ENCODE measurements at places on chromosomes 11 and 22.

GRCh38 chr11:11532574-11532973 lies 89.2 kb downstream of the GALNT18 start:
- no peak for DNase-seq

DNA sequence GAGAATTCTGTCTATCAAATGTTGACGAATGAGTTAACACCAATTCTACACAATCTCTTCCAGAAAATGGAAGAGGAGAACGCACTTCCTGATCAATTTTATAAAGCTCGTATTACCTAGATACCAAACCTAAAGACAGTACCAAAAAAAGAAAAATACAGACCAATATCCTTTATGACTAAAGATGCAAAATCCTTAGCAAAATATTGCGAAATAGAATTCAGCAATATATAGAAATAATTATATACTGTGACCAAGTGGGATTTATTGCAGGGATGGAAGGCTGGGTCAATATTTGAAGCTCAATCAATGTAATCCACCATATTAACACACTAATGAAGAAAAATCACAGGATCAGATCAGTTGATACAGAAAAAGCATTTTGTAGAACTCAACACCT lies 25.6 kb downstream of the SMARCB1 start:
- no peak for DNase-seq

DNA sequence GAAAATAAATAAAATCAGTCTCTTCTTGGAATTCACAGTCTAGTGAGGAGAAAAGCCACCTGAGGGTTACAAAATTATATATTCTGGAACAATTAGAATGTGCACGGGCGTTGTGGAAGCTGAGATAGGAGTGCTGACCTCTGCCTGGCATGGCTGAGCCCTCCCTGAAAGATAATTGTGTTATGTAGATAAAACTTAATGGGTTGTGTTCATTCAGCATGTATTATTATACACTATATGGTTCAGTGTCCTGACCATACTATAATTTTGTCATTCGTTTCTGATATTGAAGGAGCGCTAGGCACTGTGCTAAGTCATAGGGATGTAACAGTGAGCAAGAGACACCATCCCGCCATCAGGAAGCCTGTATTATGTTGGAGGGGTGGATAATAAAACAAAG lies 3.7 kb downstream of the ACAT1 start:
- DNase-seq = no peak

- DNase-seq = no peak
Observed at GRCh38 chr11:128962896-128963295, 20.2 kb upstream of the TP53AIP1 start.

- no peak for DNase-seq
Observed at GRCh38 chr11:125624756-125625213, at the start of gene CHEK1. TSS of gene CHEK1 (plus strand) at chr11:125625163. CDS start at chr11:125626769, 1,606 bp downstream.

DNA sequence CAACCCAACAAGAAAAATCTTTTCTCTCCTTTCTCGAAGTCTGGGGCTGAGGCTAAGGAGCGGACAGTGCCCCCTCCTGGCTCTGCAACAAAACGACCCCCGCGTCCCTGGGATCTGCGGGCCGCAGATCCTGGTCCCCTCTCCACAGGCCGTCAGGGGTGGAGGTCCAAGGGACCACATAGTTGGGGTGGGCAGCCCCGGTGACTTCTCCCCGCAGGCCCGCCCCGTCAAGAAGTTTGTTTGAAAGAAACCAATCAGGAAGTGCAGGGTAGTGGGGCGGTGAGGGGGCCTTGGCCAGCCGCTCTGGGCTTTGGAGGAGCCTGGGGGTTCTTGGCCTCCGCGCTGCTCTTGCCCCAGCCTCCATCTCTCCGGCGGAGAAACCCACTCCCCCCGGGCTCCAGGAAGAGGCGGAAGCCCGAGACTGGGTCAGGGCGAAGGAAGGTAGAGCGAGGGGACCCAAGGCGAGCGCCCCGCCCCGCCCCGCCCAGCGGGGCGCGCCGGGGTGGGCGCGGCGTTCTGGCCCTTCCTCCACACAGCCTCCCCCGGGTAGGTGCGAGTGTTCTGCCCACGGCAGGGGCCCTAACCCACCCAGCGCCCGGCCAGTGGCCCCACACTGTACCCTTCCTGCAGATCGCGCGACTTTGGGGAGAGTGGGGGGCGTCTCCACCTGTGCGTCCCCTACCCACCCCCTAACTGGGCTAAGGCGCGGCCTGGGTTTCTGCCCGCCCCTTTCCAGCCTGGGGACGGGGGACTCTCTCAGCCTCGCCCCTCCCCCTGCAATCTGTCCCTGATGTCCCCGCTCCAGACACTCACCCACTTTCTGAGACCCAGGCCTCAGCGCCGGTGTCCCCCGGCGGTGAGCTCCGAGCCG lies 1.3 kb downstream of the TP53I11 start:
- DNase-seq = no peak

GRCh38 chr22:40258501-40258915 lies 80.8 kb downstream of the TNRC6B start:
- DNase-seq = no peak

GRCh38 chr11:1942558-1943260 lies 4.4 kb upstream of the MRPL23 start:
- peak; percentile 80 for DNase-seq

GRCh38 chr11:65262381-65262680 lies 569 bp downstream of the POLA2 start:
- peak; percentile 32 for DNase-seq
